ENCODE measurements at places on chromosomes 7 and 10. TPM values are rescaled to one million over a fixed set of nuclear protein-coding genes. Genes with fewer than 3 reads are reported as not detected.

GRCh38 chr10:127243490-127244272 lies 47.3 kb upstream of the INSYN2A start:
- DNase-seq = no peak

GRCh38 chr7:5630670-5631069 lies 150.8 kb downstream of the RNF216 start:
- no peak for DNase-seq

GRCh38 chr10:51405580-51406351 lies 293.6 kb downstream of the CSTF2T start:
- no peak for DNase-seq

DNA sequence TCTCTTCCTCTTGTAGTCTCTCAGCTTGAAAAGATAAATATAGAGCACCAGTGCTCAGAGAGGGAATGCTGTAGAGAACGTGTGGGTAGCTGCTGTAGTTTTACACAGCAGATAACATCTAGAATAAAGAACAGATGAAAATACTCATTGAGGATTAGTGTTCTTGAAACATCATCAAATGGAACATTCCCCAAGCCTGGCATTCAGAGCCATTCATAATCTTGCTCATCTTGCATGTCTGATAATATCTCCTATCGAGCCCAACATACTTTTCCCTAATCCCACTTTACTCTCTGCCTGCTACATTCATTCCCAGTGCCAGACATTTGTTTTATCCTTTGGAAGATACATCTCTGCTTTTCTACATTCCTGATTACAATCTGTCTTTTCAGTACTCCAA lies 35.2 kb downstream of the MCU start:
- DNase-seq = no peak

Gene DNAH11
- 1.2 TPM for total RNA-seq

Gene SDHAF3
- total RNA-seq = 9.6 TPM

Gene INTS15
- 28.0 TPM for total RNA-seq

Gene CCT6A
- 61.4 TPM for total RNA-seq

Gene TRIL
- total RNA-seq = 2.5 TPM

Gene ENTPD1
- 26.3 TPM for total RNA-seq

Data from tibial nerve (tissue), 4 donors.